Cardiac muscle cell (in vitro differentiated cells and primary cell): ENCODE measurements at places on chromosomes 5 and 9. TPM values are rescaled to one million over a fixed set of nuclear protein-coding genes. Genes with fewer than 3 reads are reported as not detected.
A peak's percentile ranks its signal among the peaks of the same experiment; 100 is the strongest.

The INSL4 gene
- not detected in 2 replicates for total RNA-seq

The SLC25A48 gene
- 0.09 and 1.8 TPM in 2 replicates for total RNA-seq

The SLU7 gene
- 30.1 and 34.0 TPM in 2 replicates for total RNA-seq

DNA sequence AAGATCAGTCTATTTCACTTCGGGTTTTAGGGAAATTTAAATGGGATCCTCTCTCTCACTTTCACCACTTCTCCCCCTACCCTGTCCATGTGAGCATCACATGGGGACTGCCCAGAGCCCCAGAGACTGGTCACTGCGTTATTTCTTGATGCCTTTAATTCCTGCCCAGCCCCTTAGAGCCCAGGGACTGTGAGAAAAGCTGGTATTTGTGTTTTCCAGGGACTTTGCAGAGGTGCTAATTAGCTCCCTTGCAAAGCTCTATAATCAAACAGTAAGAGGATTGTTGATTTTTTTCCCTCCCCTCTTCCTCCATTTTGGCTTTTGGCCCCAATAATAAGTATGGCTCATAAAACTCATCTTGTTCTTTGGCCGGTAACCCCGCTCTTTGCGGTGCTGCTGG, 35.6 kb downstream of the NTRK2 start:
- no peak for DNase-seq

DNA sequence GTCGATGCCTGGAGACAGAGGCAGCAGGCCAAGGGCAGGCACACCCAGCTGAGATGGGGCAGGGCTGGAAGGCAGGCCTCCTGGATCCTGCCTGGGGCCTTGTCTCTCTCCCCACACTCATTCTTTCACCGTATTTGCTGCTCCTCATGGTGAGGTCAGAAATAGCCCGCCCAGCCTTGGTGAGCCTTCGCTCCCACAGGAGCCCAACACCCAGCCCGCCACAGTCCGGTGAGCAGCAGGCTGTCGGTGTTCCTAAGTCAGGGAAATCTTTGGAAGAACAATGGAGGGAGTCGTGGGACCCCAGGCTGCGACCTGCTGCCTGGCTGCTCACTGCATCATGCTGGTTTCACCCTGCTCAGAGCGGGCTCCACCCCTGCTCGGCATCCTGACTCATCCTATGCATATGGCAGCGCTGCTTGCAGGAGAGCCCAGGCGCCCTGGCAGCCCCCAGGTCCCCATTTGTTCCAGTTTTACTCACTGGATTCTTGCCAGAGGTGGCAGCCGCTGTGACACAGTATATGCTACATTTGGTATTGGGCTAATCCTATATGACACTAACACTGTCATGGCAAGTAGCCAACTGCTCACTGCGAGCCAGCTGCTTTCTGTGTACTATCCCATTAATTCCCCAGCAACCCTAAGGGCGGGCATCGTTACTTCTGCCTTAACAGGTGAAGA, 53.2 kb upstream of the NCS1 start:
- no peak for DNase-seq

DNA sequence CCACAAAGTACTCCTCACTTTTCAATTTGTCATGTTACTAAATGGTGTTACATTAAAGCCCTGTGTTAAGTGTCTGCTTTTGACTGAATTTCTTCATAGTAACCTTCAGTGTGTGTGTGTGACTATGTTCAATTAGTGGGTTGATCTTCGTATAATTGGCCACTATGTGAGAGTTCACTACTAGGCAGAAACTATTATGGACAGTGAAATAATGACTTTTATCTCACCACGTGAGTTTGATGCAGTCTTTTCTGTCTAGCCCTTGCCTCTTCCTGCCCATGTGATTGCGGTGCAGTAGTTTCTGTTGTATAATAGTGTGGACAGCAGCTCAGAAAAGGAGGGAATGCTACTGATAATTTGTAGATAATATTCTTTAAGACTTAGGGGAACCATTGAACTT, 1.8 kb upstream of the MAML1 start:
- DNase-seq = no peak

- DNase-seq = peak; percentile 50
These were observed 11.1 kb downstream of the NIPSNAP3B start for GRCh38 chr9:104774831-104775573.

DNA sequence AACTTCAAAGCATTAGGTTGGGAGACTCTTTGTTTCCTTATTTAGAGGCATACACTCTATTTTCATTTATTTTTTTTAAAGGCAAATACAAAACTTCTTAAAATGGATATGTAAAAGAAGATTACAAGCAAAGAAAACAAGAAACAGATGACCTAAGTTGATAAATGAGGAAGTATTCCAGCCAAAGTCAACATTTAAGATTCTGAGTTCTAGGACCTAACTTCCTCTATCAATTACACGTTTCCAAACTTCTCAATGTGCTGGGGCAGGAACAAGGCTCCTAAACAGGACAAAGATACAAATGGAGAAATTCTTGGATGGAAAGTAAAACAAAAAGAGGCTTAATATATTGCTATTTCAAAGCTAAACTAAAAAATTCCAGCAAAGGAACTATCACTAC, 89.5 kb downstream of the TLE1 start:
- DNase-seq = no peak

DNA sequence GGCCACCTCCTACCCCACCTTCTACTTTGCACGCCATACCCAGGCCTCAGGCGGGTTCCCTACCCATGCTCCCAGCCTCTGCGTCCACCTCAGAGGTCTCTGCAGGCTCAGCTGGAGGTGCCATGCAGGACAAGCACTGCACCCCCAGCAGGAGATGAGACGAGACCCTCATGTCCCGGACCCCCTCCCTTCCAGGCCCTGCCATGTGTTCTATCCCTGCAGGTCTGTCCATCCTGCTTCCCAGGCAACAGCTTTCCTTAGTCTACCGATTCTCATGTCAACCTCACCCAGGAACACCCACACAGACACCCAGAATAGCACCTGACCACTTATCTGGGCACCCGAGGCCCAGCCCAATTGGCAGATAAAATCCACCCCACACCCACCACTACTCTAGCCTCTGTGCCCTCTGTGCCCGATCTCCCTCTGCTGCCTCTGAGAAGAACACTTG, 52.1 kb downstream of the SEMA4D start:
- no peak for DNase-seq
